CD4-positive, alpha-beta T cell (primary cell): ENCODE measurements at places on chromosomes 2 and 18.
A peak's percentile ranks its signal among the peaks of the same experiment; 100 is the strongest.

GRCh38 chr2:241125626-241126025 is 23.5 kb upstream of the MTERF4 start:
- DNase-seq = no peak

DNA sequence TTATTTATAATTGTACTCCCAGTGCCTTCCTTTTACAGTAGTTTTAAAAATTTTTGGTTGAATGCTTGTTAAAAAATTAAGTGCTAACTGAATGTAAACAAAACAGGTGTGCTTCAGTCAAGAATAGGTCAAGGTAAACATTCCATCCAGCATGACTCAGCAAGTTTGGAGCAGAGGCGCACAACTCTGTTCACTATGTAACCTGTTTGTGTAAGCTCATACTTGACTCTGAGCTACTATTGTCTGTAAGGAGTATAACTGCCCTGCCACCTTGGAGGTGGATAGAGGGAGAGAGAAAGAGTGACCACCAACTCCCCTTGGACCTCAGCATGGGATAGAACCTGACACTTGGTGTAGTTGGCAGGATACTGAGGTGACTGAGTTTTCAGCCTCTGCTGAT is 207.4 kb upstream of the SYT4 start:
- no peak for DNase-seq

- no peak for DNase-seq
Observed at GRCh38 chr2:81650048-81650971, 1345.8 kb upstream of the LRRTM1 start.

DNA sequence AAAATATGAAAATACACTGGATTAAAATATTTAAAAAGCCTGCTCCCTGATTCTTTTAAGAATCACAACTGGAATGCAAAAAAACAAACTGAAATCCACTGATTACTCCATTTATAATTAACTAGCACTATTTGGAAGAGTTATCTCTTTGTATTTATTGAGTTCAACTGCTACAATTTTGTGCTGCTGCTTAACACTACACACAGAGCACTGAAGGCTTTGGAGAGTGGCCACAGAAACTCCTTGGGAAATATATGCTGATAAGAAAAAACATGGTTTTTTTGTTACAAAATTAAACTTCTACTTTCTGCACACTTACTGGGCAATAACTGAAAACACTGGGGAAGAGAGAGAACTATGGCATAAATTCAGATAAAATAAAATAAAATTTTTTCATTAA is 19.8 kb upstream of the BZW1 start:
- DNase-seq = no peak

DNA sequence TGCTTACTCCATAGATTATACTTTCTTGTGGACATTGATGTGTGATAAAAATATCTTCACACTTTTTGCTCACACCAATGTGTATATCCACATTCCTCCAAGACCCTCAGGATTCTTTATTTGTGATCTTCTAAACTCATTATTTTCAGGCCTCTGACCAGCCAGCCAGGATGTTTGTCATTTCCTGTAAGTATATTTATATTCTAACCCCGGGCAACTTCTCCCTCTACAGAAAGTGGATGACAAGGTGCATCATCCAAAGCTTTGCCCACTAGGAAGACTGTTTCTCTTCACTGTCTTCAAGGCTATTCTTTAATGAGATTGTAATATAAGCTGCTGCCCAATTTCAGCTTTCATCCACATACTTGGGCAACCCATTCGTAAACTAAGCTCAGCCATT is 3.6 kb upstream of the CWC22 start:
- no peak for DNase-seq

- DNase-seq = no peak
Observed at GRCh38 chr2:203948733-203949132, 12.2 kb downstream of the ICOS start.

GRCh38 chr2:33230842-33231241 is 245.6 kb upstream of the RASGRP3 start:
- no peak for DNase-seq

DNA sequence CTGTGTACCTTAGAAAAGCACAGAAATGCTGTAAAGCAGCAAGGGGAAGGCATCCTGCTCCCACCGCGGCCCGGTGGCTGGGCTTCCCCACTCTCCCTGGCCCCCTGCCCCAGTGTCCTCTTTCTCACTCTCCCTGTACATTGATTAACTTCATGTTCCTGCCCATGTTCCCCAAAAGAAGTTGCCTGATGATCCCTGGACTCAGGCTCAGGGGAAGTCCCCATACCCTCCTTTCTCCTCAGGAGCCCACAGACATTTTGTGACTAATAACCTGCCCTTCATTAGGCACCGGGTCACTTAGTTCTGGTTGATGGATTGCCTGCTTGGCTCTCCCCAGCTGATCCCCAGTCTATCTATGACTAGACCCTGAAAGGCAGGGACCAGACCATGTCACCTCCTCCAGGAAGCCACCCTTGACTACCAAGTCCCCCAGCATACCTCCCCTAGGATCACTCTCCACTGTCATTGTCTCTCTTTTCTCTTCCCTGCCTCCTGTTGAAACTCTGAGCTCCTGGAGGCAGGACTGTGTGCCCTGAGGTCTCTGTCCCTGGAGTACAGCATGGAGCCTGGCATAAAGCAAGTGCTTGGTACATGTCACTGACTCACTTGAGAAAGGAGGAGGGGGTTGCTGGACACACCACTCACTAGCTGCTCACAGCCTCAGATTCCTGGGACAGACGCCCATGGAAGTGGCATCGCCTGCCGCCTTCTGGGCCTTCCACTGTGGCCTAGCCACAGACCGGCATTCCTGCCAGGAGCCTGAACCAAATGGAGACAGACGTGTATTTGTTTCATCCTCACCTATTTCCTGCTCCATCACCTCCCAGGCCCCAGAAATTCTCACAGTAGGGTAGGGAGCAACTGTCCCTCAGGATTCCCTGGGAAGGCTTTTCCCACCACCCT is 13.5 kb downstream of the MALL start:
- DNase-seq = no peak

DNA sequence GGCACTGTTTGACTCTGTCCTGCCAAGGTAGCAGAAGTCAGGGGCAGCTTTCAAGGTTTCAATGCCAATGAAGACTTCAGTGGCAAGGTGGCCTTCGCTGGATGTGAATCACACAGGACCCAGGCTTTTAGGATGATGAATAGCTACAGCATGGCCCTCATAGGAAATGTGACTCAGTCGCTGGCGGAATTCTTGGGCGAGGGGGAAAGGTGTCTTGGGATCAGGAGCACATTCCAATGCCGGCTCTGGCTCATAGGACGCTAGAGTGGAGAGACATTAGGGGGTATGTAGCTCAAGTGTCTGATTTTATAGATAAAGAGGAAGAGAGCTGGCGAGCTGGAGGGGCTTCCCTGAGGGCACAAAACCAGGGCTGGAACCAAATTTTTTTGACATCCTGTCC is 68.6 kb downstream of the SMIM21 start:
- DNase-seq = no peak

DNA sequence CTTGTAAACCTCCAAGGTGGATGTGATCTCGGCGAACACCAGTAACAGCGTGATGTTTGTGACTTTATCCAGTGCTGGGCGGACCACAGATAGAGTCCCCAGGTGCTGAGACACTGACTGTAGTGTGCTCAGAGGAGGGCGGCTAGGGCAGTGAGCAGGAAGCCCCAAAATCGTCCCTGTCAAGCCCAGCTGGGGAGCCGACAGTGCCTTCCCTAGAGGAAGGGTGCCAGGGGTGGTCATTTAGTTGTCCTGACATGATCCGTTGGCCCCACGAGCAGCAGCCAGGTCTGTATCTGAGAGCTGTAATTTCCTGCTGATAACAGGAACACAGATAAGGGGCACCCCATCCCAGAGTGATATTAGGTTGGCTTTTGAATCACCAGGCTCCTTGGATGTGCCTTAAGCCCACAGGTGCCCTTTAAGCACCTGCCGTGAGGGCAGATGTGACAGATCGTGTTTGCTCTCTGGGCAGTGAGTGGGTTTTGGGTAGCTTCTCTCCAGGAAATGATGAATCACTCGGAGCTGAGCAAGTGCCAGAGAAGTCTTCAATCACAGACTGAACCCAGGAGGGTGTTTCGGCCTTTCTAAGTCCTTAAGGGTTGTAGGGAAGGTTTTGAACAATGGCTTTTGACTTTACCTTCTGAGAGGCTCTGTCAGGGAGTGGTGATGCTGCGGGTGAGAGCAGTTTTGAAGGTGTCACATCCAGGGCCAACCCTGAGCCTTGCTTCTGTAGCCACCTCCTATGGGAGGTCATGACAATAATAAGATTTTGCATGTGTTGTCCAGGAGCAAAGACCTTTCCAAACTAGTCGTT is 7.7 kb downstream of the LPIN1 start:
- DNase-seq = peak; percentile 44

GRCh38 chr18:47166294-47166693 is 9.9 kb downstream of the IER3IP1 start:
- no peak for DNase-seq
